ENCODE measurements at places on chromosomes 7 and 10.

- no peak for DNase-seq
Observed at GRCh38 chr7:39888171-39888853, 61.7 kb upstream of the CDK13 start.

GRCh38 chr7:107580716-107581383 is 804 bp downstream of the BCAP29 start:
- DNase-seq = no peak

DNA sequence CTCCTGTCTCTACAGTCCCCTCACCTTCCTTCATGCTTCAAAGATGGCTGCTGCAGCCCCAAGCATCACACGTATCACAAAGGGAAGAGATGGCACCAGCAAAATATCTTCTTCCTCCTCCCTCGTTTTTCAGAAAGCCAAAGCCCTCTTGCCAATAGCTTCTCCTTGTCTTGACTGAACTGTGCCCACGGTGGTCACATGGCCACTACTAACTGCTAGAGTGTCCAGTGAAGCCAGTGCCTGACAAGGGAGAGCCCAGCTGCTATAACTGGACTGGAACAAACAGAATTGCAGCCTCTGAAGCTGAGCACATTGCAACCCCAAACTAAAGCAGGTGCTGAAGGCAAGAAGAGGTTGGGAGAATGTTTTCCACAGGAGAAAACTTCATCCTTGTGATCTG is 120.8 kb upstream of the RET start:
- no peak for DNase-seq

DNA sequence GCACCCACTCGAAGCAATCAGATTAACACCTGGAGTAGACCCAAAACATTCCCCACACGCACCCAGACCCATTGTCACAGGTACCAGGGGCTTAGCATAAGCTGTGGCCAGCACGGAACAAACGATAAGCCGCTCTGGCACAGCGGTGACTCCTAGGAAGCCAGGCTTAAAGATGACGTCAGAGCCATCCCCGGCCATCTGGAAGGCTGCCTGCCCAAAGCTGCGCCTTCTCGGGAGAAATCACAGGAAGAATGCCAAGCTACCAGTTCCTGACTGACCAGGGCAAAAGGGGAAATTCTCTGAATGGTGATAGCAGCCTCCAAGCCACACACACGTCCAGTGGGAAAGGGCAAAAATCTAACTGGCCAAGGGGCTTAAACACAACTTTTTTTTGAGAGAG is 13.0 kb upstream of the WIPI2 start:
- DNase-seq = no peak

DNA sequence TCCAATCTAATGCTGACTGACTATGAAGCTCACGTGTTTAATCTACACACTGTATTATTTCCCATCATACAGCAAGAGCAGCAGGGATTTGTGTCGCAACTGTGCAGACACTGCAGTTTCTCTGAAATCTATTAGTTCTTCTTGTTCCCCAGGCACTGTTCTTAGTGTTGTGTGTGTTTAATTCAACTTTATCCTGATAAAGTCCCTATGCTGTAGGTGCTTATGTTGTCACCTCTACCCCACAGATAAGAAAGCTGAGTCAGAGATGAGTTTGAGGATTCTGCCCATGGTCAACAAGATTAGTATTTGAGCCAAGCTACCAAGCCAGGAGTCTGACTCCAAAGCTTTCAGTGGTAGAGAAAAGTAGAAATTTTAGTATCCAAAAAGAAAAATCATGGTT is 22.5 kb upstream of the EPHB6 start:
- no peak for DNase-seq

DNA sequence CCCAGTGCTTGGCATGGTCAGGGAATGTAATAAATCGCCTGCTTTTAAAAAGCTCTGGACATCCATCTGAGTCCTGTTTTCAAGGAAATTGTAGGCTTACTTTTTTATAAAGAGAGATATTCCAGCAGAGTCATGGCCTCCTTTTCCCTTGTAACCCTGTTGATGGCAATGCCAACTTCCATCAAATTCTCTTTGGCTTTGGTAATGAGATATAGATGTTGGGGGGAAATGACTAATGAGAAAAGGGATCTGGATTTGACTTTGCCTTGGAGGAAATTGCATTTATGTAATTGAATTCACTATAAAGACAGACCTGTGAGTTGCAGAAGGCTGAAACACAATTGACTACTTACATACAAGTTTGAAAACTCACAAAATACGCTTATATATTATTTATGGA is 347.5 kb downstream of the GPR158 start:
- no peak for DNase-seq

GRCh38 chr7:2248984-2249694 is 7.1 kb downstream of the NUDT1 start:
- DNase-seq = no peak

DNA sequence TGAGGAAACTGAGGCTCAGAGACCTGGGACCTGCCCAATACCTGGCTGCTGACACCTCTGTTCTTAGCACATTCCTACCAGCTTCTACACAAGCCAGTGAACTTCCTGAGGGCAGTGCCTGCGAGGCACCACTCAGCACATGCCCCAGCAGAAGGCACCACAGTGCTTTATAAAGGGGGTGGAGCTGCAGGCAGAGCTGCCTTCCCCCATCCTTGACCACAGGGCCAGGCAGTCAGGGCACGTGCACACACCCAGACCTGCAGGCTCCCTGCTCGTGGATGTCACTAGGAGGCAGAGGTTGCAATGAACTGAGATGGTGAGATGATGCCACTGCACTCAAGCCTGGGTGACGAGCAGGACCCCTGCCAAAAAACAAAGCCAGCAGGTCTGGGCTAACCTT is 39.2 kb upstream of the TUBB8 start:
- no peak for DNase-seq

All from 8988T (cell line).